ENCODE measurements at places on chromosomes 2 and 18. TPM values are rescaled to one million over a fixed set of nuclear protein-coding genes. Genes with fewer than 3 reads are reported as not detected.

Gene SLC30A3
- total RNA-seq: not detected

Gene GPR75
- 0.92 TPM for total RNA-seq

Gene COLEC12
- total RNA-seq: 0.32 TPM

Gene CRYGA
- total RNA-seq: not detected

Gene L3MBTL4
- not detected for total RNA-seq

Gene DSEL
- 164 TPM for total RNA-seq

Gene COLEC11
- not detected for total RNA-seq

Gene BCS1L
- total RNA-seq: 50.6 TPM

Gene CDH7
- not detected for total RNA-seq

Gene VWC2L
- total RNA-seq: not detected

Gene CYP26B1
- 2.1 TPM for total RNA-seq

Gene TTC39C
- 18.3 TPM for total RNA-seq

Gene CFC1
- not detected for total RNA-seq

Gene MAPK4
- not detected for total RNA-seq

Gene STAT4
- 0.13 TPM for total RNA-seq

Gene B4GALT6
- not detected for total RNA-seq

Gene LRRC30
- total RNA-seq: not detected

Gene ALPP
- not detected for total RNA-seq

Data from LHCN-M2 (cell line).